Hepatic stellate cell (primary cell): ENCODE measurements at places on chromosomes 2 and 18.
A peak's percentile ranks its signal among the peaks of the same experiment; 100 is the strongest.

GRCh38 chr18:36468161-36468560 is 170.6 kb downstream of the FHOD3 start:
- DNase-seq: no peak

GRCh38 chr2:109160714-109161440 is 31.9 kb downstream of the SH3RF3 start:
- no peak for DNase-seq

DNA sequence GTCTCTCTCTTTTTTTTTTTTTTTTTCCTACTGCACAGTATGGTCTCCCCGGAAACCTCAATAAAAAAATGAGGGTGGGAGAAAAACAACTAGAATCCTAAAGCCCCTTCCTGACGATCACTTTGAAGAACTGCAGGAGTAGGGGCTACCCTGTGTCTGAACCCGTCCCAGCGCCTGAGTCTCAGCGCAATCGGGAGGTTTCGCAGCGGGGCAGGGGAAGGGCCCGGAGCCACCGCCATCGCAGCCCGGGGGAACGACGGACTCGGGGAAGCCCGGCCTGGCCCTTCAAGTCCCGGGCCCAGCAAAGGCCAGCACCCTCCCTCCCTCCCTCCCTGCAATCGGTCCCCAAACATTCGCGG is 411 bp downstream of the NARS1 start:
- peak; percentile 54 for DNase-seq

DNA sequence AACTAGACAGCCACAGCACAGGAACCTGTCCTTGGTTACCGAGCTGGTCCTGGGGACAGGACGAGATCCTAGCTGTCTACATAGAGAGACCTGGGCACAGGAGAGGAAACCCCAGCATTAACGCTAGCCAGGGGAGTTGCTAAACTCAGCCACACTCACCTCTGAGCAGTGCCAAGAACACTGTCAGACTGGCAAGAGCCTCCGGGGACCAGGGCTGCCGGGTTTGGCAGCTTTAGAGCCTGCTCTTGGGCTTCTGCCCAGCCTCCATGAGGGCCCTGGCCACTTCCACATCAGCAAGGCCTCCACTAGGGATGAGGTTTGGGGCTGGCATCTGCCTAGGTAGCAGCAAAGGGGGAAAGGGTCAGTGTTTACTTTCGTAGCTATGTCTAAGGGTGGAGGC is 6.7 kb downstream of the TMBIM1 start:
- DNase-seq: no peak

DNA sequence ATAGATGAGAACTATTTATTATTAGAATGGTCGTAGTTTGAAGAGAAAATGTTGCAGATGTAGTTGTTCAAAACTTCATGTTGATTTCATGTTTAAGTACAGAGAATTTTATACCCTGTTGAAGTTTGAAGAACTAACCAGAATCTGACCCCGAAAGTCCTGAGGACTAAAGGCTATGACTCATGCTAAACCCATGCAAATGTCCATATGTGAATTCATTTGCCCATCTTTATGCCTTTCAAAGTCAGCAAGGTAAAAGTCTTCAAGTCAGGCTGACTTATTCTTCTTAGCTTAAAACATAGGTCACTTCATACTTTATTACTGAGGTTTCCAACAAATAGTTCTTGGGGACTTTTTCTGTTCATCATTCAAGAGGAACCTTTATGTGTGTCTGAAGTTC is 185.5 kb downstream of the CCDC85A start:
- DNase-seq: no peak

GRCh38 chr18:55405893-55406406 is 182.0 kb downstream of the TCF4 start:
- no peak for DNase-seq

GRCh38 chr2:239574434-239575156 is 173.8 kb upstream of the HDAC4 start:
- no peak for DNase-seq

DNA sequence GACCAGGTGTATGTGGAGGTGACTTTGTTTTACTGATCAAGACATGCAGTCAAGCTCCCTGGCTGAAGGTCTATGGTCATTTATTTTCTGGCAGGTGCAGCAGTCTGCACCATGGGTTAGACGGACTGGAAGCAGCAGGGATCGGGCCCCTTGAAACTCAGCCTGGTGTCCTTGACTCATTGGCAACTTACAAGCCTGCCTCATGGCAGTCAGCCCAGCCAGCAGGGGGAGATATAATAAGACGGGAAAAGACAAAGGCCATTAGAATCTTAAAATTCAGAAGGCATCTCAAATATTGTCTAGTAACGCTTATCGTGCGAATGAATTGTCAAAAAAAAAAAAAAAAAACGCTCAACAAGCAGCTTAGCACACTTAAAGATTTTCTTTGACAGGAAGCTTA is 308.2 kb downstream of the EN1 start:
- DNase-seq: peak; percentile 11

GRCh38 chr2:37875403-37875906 is 49.6 kb upstream of the RMDN2 start:
- DNase-seq: no peak

DNA sequence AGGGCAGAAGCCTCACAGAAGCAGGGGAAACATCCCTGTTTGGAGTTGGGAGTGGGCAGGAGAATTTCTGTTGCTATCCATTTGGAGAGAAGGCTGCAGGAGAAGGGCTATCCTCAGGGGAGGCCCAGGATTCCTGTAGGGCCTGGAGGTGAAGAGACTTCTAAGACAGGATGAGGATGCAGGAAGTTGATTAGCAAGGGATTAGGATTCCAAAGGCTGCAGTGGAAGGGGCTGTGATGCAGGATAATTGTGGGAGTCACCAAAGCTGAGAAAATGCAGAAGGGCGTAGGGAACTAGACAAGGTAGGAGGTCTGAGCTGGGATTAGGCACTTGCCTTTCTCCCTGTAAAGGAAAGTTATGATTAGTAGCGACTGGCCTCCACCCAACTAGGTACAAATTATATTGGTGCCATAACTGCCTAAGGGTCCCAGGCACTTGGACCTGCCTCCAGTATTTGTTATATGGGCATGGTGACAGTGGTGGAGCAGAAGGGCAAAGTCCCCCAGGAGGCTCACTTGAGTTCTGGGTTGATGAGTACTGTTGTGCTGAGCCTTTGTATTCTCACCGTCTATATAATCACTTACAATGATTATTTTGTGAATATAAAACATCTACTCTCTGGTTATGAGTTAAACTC is 96.4 kb upstream of the MSTN start:
- no peak for DNase-seq

DNA sequence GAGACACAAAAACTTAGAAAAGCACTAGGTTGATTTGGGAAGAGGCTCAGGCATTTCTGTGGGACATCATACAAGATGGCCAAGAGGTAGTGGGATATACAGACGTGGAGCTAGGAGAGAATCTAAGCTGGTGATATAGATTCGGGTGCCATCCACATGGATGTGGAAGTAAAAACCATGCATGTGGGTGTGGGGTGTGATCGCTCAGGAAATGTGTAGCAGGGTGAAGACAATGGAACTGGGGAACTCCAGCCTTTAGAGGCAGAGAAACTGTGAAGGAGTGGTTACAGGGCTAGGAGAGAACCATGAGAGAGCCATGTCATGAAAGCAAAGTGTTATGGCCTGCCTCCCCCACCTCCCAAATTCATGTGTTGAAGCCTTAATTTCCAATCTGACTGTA is 43.0 kb upstream of the CTLA4 start:
- no peak for DNase-seq

DNA sequence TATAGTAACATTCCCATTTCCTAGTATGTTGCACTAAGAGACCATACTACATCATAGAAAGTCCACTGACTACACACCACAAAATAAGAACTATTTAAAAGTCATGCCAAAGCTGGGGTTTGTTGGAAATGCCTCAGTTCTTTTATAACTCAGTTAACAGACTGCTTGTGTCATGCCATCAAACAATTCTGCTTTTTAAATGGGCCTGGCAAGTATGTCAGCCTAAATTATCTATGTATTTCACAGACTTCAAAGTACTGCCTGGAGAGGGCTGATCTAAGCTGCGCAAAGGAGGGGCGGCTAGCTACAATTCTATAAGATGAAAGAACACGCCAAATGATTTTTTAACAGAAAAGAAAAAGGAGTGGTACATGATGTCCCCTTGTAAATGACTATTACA is 49.6 kb downstream of the FARSB start:
- no peak for DNase-seq

GRCh38 chr2:204655101-204655500 is 109.8 kb downstream of the PARD3B start:
- DNase-seq: peak; percentile 7

DNA sequence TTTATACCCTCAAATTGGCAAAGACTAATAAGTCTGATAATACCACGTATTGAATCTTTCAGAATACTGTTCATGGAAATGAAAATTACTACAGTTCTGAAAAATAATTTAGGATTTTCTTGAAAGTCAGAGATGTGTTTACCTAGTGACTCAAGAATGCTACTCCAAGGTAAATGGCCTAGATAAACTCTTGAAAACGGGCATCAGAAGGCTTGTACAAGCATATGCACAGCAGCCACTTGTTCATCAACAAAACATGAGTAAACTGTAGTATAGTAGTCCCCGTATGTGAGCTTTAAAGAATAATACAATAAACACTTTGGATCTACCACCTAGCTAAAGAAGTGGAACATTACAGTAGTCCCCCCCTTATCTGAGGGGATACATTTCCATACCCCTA is 157.5 kb downstream of the THADA start:
- DNase-seq: no peak

GRCh38 chr2:183088061-183088460 is 9.5 kb downstream of the DUSP19 start:
- DNase-seq: no peak

GRCh38 chr18:11387880-11388279 is 221.5 kb upstream of the SLC35G4 start:
- peak; percentile 59 for DNase-seq

DNA sequence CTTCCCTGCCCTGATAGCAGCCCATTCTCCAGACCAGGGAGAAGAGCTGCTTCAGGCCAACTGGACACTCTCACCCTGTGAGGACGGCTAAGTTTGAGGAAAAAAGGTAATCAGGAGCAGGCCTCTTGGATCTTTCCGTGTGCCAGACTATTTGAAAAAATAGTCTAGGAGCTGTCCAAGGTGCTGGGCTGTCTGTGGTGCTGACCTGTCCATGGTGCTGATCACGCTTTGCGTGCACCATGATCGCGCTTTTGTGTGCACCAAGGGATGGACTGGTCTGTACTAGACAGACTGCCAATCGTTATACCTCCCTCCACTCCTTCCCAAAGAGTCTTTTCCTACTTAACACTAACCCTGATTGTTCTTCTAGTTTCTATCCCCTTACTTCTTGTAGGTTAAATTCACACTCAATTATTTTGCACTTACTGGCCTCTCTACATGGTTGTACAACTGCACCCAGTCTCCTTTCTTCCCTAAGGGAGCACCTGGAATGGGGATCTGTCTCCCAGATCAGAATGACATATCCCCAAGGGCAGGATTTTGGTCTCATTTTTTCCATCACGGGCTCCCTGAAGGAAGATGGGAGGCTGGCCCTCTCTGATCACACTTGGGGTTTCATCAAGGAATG is 295.4 kb downstream of the CELF4 start:
- peak; percentile 36 for DNase-seq

GRCh38 chr2:234438305-234438977 is 58.4 kb downstream of the ARL4C start:
- DNase-seq: no peak

DNA sequence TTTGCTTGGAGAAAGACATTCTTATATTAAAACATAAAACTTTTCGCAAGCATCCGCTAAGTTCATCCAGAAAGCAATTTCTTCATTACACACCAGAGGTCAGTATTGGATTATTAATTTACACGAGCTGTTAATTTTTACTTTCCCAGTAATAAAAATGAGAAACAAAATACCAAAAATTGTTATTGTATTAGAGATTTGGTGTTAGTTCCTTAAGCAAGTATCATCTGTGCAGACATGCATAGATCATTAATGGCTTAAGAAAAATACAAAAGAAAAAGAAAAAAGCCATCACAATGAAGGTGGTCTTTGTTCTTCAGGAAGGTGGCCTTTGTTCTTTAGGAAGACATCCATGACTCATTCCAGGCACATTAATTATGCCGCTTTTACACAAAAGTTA is 53.6 kb upstream of the HNMT start:
- no peak for DNase-seq

DNA sequence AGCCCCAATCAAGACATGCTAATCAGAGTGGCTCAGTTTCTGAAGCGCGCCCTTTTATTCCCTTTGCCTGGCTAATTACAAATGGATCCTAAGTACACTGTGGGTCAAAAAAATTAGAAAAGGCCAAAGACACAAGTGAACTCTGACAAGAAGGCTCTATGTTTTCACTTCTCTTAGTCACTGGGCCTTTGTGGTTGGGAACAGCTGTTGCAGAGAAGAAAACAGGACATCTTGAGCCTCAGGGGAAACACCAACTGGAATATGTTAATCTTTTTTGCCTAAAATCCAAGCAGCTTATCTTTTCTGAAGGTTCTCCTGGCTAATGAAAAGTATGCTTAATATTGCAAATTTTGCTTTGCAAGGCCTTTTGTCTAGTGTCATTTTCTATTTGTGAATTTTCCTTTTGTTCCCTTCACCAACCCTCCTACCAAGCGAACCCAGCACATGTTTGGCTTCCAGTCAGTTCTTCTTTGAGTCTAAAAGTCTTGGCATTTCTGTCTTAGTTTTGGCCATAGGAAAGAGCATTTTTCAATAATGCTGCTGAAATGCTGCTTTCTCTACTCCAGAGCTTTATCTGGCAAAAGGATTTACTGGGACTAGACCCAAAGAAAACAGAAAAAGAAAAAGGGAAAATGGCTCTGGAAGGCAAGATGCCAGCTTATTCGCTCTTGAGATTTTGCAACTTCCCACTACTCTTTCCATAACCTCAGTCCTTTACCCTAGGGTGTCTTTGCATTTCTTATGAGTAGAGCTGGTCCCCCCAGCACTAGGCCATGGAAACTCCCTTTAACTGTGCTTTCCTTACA is 440.2 kb upstream of the ST6GAL2 start:
- DNase-seq: no peak

- DNase-seq: no peak
These were observed 13.3 kb upstream of the GALM start for GRCh38 chr2:38652431-38653273.

DNA sequence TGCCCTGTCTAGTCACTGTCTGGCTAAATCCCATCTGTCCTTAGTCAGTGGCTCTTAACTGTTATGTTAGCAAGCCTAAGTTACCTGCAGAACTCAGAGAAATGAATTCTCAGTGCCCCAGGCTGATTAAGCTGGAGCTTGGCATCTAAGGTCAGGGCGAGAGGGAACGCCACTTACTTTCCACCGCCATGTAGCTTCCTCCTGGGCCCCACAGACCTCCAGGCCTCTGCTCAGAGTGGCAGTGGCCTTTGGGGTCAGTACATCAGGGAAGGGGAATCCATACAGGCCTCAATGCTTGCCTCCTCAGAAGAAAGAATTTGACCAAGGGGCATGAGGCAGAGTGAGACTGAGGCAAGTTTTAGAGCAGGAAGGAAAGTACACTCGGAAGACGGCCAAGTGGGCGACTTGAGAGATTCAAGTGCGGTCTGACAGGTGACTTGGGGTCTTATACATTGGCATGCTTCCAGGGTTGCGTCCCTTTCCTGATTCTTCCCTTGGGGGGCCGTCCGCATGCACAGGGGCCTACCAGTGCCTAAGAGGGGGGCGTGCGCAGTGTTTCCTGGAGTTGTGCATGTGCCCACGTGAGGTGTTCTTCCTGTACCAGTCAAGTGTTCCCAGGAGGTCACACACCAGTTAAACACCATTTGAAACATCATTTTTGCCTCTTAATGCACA is 64.1 kb downstream of the EMILIN2 start:
- no peak for DNase-seq
